Neural progenitor cell (in vitro differentiated cells): ENCODE measurements at places on chromosomes 6 and 20.

DNA sequence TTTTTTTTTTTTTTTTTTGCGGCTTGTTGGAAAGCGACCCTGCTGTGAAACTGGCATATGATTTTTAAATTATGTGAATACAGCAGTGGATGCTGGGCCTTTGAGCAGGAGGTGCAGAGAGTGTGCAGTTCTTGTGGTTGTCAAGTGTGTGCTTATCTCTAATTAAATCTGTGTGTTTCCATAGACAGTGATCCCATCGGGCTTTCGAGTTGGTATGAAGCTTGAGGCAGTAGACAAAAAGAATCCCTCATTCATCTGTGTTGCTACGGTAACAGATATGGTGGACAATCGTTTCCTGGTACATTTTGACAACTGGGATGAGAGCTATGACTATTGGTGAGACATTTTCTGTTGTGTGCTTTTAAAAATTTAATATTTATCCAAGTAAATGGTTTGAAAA lies 52.4 kb downstream of the L3MBTL3 start:
- peak; percentile 7 for DNase-seq

- no peak for DNase-seq
These were observed 297.9 kb downstream of the CLIC5 start for GRCh38 chr6:45717715-45718114.

DNA sequence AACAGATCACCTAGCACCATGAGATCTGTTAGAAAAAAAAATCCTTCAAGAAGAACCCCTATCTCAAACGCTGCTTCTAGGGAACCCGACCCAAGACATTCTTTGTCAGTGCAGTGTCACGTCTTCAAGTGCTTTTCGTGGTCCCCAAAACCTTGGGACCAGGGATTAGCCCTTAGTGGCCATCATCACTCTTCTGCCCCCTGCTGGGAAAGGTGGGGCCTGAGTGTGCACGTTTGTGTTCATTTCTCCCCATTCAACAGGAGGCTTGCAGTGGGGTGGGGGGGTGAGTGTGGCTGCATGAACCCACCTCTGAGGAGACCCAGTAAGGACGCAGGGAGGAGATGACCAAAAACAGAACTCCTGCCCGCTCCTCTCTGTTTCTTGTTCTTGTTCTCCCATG lies 218.2 kb upstream of the RNF24 start:
- no peak for DNase-seq

DNA sequence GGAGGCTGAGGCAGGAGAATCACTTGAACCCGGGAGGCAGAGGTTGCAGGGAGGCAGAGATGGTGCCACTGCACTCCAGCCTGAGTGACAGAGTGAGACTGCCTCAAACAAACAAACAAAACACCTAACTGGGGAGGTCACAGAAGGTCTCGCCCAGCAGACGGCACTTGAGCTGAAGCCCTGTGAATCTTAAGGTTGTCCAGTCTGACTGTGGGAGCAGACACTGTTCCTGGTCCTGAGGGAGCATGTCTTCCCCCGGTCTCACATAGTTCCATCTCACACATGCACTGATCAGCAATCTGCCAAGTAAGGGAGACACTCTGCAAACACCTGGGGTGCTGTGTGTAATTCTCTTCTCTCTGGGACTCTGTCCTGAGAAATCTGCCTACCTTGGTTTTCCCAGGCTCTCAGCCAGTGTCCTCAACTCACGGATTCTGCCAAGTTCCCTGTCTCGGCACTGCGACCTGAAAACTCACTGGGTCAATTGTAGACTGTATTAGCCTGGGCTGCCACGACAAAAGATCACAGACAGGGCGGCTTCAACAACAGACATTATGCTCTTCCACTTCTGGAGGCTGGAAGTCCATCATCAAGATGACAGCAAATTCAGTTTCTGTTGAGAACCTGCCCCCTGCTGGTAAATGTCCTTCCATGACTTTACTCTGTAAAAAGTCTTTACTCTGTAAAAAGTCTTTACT lies 94.3 kb downstream of the JPH2 start:
- peak; percentile 72 for DNase-seq

GRCh38 chr6:42599558-42599957 lies 35.7 kb downstream of the UBR2 start:
- no peak for DNase-seq

GRCh38 chr6:132005178-132005577 lies 54.0 kb upstream of the CCN2 start:
- no peak for DNase-seq

DNA sequence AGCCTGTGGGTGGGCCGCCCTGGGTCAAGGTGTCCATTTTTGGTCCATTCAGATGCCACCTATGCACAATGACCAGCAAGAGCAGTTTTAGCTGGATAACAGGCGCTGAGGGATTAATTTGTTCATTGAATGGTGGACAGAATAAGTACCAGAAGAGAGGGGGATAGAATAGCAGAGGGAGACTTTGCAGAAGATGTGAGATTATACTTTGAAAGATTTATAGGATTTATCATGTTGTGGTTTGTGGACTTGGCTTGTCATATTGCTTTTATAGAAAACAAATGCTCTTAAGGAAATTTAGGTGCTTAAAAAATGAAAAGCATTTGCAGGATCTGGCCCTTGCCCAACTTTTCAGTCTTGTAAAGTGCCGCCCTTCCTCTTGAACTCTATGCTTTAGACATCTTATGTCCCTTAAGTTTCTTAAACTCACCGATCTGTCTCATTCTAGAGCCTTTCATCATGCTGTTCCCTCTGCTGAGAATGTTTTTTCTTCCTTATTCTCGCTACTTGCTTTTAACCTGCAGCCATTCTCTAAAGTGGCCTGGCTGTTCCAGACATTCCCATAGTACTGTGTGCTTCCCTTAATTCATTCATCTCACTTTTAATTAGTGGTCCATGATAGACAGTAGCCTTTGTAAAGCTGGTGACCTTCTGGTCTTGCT lies 42.5 kb downstream of the CD109 start:
- DNase-seq, result no peak

DNA sequence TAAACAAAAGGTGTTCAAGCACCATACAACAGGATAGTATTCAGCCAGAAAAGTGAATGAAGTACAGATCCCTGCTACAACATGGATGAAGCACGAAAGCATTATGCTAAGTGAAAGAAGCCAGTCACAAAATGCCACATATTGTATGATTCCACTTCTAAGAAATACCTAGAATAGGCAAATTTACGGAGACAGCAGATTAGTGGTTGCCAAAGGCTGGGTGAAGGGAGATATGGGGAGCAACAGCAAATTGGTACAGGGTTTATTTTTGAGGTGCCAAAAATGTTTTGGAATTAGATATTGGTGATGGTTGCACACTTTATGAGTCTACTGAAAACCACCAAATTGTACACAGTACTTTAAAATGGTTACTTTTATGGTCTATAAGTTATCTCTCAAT lies 23.2 kb downstream of the MAP3K5 start:
- no peak for DNase-seq

GRCh38 chr6:145669627-145670034 lies 65.7 kb downstream of the EPM2A start:
- DNase-seq, result no peak

- DNase-seq, result no peak
These were observed 105.0 kb downstream of the PREX1 start for GRCh38 chr20:48722737-48723191.

DNA sequence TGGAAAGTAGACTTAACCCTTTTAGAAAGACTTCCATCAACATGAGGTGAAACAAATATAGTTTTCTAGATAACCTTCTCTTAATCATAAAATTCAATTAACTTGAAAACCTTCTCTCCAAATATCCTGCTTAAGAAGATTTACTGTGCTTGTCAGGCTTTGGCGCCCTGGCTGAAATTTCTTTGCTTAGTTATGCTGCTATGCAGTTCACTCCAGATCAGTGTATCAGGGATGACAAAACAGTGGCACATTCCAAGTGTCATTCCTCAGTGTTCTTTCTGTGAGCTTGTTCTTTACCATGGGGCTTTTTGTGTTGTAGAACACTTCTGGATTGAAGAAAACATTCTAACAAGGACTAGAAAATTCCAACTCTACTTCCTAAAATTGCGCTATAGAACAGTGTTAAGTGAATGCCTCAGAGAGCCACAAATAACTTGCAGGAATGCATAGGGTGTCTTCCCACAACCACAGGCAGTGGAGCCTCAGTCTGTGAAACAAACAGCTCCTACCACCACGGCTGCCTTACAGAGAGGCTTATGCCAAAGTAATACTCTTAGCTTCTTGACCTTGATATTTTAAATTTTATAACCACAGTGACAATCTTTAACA lies 443.6 kb downstream of the CDC5L start:
- DNase-seq, result peak; percentile 43

- DNase-seq, result no peak
These were observed 121.8 kb upstream of the SLC35B3 start for GRCh38 chr6:8557014-8557748.

DNA sequence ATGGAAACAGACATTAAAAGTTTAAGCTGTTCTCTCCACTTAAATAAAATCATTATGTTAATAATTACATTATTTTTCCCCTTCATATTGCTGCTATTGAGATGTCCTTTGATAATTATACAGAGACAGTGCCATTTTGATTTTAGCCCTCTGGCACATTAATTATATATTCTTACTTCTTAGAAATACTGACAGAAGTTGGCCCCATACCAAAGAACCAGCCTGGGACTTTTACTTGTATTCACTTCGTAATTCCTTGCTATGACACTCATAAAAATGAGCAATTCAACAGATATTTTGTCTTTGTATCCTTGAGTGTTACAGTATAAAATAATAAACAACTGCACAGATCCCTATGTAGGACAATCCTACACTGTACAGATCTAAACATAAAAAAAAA lies 743.7 kb downstream of the TBC1D32 start:
- no peak for DNase-seq

GRCh38 chr20:23131766-23132165 lies 45.6 kb upstream of the CD93 start:
- no peak for DNase-seq

GRCh38 chr6:131678442-131678841 lies 22.8 kb downstream of the OR2A4 start:
- peak; percentile 2 for DNase-seq

GRCh38 chr6:151372164-151372563 lies 19.2 kb downstream of the ZBTB2 start:
- no peak for DNase-seq

DNA sequence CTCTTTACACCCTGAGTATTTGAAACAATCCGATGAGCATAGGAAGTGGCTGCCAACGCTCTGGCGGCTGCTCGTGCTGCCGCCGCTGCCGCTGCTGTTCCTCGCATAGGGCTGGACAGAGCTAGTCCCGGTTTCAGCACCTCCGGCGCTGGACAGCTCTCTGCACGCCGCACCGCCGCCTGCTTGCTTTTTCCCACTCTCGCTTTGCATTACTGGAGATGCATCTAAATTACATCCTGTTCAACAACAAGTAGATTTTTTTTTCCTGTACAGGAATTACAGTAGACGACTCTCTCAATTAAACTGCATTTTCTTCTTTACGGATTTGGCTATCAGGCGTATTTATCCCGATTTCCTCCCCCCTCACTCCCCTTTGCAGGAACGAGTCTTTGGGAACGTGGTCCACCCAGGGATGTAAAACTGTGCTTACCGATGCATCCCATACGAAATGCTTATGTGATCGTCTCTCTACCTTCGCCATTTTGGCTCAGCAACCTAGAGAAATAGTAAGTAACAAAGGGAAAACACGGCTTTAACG lies 563.8 kb downstream of the LMBRD1 start:
- peak; percentile 90 for DNase-seq
